ENCODE measurements at places on chromosomes 11 and 22.

DNA sequence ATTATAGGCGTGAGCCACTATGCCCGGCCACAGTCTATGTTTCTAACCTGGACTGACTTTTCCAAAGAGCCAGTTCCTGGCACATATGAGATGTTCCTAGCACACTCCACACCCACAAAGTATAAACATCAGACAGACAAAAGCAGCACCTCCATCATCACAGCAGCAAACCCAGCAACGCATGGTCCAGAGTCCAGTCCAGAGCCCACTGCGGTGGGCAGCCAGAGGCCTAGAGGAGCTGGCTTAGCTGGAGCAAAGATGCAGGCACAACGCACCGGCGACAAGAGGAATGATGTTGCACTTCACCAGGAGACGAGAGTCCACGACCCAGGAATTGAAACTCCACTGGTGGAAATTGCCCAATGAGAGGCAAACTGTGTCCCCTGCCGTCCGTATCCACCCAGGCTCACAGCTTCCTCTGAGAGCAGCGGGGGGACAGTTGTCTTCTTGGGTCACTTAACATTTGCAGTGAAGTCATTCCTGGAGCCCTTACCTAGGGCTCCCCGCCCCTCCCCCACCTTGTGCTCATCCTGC lies 36.6 kb downstream of the RPS6KA4 start:
- no peak for DNase-seq

- DNase-seq: no peak
Observed at GRCh38 chr11:100757646-100758045, 70.6 kb downstream of the ARHGAP42 start.

DNA sequence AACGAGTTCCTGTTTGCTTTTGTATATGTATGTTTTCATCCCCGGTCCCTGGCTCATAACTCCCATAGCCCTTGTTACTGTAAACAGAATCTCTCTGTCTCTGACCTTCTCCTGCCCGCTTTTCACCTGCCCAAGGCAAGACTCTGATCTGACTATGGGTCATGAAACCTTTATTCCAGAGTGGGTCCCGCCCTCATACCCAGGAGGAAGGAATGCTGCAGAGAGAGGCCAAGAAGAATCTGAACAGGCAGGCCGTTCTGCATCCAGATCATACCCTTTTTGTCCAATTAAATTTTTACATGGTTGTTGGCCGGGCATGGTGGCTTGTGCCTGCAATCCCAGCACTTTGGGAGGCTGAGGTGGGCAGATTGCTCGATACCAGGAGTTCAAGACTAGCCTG lies 39.6 kb downstream of the GRIK4 start:
- DNase-seq: no peak

DNA sequence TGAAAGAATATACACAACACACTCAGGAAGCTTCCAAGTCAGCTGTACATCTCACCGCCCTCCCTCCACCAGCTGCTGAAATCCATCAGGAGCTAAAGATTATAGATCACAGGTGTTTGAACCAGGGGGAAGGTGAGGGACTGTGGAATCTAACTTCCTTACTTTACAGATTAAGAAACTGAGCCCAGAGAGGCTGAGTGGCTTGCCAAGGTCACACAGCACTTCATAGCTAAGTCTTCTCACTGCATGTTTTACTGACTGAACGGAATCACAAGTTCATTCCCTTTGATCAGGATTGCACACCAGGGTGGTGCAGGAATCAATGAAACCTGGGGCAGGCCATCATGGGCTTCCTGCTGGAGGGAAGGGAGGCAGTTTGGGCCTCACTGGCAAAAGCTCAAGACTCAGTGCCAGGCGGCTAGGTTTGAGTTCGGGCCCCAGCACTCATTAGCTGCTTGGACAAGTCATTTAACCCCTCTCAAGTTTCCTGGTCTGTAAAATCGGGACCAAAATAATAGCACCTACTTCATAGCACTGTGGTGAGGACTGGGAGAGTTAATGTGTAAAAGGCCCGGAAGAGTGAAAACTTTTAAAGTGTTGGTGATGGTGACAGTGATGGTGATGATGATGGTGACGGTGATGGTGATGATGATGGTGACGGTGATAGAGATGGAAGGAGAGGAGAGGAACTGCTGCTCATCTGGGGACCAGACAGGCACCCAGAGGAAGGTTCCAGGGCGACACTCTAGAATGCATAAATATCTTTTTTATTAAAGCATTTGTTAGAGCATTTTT lies 8.2 kb downstream of the CD5 start:
- DNase-seq: no peak

GRCh38 chr11:130840679-130841078 lies 75.6 kb downstream of the SNX19 start:
- DNase-seq: no peak

- no peak for DNase-seq
Observed at GRCh38 chr11:15852179-15852578, 504.2 kb downstream of the SOX6 start.

GRCh38 chr22:29040385-29041275 lies 21.0 kb downstream of the C22orf31 start:
- DNase-seq: peak; percentile 33

DNA sequence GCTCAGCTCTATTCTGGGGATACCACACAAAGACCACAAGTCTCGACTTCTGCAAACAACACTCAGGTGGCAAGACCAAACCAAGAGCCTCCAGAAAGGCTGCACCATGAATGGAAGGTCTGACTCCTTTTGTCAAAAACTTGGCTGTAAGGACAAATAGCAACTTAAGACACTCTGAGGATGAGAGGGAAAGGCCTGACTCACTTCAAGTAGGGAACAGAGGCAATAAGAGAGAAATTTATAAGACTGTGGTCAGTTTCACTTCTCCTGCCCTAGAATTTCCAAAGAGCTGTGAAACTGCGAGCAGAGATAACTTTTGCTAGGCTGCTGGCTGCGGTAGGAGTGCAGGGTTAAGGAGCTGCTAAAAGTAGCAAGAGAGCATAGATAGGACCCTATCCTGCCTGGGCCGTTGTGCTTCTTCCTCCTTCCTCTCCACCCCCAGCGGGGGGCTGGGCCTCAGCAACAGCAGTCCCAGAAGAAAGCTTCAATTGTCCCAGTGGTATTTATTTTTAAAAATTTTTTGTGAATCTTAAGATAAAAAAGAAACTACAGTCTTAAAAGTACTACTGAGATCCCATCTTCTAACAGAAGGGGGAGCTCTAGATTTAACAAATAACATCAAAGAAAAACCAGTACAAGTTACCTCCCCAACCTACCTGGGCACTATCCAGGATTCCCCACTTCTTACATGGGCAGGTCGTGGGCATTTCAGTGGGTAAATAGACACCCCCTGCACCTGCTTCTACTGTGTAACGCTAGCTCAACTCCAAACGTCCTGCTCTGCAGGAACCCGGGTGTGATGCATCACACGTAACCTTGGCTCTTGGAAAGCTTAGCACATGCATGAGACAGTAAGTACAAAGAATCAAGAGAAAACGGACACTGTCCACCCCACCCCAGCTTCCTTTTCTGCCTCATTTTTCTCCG lies 66.4 kb downstream of the SGSM3 start:
- no peak for DNase-seq

- no peak for DNase-seq
Observed at GRCh38 chr11:2534957-2535672, 90.3 kb downstream of the KCNQ1 start.

Data from NCI-H524 (cell line).